ENCODE measurements at places on chromosomes 7 and 10. TPM values are rescaled to one million over a fixed set of nuclear protein-coding genes. Genes with fewer than 3 reads are reported as not detected.

DNA sequence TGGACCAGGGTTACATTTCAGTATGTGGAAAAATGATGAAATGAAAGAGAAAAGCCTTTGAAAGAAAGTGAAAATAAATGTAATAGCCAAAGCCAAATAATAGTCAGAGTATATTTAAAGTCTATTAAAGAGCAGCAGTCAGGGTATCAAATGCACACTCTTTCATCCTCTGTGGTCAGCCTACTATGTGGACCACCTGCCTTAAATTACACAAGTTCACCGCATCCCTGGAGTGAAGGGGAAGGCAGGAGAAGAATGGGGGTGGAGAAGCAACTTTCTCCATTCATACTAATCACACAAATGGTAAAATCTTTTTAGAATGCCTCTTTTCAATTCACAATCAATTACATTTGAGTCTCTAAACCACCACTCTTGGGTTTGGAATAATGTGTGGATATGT is 16.0 kb downstream of the TWIST1 start:
- DNase-seq, result no peak

GRCh38 chr10:26951650-26952049 is 90.9 kb upstream of the ABI1 start:
- DNase-seq, result no peak

DNA sequence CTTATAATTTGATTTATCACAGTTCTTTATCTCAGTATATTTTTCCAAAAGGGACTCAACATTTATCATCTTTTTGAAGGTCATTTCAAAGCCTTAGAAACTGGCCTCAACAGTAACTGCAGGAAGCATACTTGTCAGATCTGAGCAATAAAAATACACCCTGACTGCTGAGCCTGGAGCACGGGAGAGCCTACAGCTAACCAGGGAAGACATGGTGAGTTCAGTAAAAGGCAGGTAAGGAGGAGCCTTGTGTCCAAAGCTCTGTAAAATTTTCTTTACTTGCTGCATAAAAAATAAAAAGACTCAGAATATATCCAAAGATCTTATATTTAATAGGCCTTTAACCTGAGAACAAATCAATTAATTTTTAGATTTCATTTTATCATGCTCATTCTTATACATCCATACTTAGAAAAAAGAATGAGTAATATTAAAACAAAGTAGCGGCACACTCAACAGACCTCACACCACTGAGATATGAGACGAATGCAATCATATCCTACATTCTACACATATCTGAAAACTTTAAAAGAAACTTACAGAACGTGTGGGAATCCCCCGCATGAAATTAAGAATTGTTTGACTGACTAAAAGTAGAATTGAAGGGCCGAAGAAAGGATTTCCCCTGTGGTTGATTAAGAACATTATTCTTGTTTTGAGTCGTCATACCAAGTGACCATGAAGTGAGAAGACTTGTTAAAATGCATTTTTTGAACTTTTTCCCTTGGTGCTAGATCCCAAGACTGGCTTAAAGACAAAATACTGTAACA is 296.4 kb upstream of the MKLN1 start:
- no peak for DNase-seq

GRCh38 chr7:71132377-71133231 is 660 bp downstream of the GALNT17 start:
- peak; percentile 33 for DNase-seq

GRCh38 chr7:44269417-44269816 is 56.0 kb downstream of the CAMK2B start:
- no peak for DNase-seq

DNA sequence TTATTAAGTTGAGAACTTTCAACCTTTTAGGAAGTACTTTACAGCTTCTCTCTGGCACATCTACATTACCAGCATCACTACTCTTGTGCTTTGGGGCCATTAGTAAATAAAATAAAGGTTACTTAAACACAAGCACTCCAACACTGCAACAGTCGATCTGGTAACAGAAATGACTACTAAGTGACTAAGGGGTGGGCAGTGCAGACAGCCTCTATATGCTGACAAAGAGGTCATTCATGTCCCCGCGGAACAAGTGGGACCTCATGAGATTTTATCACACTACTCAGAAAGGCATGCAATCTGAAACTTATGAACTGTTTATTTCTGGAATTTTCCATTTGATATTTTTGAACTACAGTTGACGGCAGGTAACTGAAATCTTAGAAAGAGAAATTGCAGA is 111.3 kb upstream of the DNAJB12 start:
- DNase-seq, result peak; percentile 21

ERCC6 gene
- 27.2 TPM for total RNA-seq

GRCh38 chr10:101856626-101857025 is 13.0 kb upstream of the KCNIP2 start:
- DNase-seq, result no peak

- no peak for DNase-seq
Observed at GRCh38 chr7:94971051-94971867, 63.9 kb downstream of the PPP1R9A start.

CRPPA gene
- 8.6 TPM for total RNA-seq

GRCh38 chr10:101070098-101070497 is 8.3 kb downstream of the KAZALD1 start:
- no peak for DNase-seq

GRCh38 chr7:35277359-35277758 is 23.5 kb upstream of the TBX20 start:
- DNase-seq, result no peak

DNA sequence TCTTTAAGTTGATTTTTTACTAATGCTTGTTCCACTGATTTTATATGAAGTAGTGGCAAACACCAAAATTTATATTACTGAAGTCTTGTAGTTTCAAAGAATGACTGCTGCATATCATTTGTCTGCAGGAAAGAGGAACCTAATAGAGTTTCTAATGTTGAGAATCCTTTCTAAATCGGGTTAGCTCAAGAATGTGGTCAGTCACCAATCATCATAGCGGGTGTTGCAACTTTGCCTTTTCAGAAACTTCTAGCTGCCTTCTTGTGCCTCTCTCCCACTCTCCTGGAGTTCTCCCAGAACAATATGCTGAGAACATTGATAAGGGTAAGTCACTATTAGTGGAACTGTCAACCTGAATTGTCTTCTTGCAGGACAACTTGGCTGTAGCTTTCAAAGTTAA is 524.8 kb upstream of the SORCS1 start:
- no peak for DNase-seq

- peak; percentile 19 for DNase-seq
Observed at GRCh38 chr7:157613575-157614322, 276.9 kb downstream of the DNAJB6 start.

CDC14C gene
- not detected for total RNA-seq

GRCh38 chr7:32577421-32577820 is 82.1 kb downstream of the AVL9 start:
- DNase-seq, result no peak

DNA sequence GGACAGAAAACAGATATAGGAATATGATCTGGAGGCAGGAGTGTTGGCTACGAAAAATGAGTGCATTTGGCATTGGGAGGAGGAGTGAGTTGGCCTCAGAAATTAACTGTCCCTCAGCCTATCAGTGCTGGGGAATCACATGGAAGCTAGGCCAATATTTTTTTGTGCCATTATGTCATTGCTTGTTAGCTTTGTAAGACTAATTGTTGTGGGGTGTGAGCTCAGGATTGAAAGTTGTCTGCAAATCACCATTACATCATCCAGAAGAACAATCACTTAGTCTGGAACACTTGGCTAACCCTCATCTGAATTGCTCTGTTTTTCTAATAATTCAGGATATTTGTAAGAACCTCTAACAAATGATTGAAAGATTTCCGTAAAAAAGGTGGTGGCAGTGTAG is 45.2 kb upstream of the SEMA3D start:
- no peak for DNase-seq

DNA sequence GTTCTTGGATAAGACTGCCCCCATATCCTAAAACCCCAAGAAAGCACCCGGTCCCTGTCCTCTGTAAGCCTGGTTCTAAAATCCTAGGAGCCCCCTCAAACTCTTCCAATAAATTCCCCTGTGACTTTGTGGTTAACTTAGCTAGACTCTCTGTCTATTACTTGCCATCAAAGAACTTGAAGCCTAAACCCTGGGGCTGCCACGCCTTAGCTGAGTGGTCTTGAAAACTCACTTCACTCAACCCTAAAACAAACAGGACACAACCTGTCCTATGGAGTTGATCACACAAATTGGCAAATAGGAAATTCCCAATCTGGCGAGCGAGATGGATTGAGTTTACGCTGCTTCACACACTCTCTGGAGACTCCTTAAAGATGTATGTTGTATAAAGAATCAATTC is 191.4 kb upstream of the SVIL start:
- no peak for DNase-seq

FKBP9 gene
- 118 TPM for total RNA-seq

ASB10 gene
- total RNA-seq, result not detected

DNA sequence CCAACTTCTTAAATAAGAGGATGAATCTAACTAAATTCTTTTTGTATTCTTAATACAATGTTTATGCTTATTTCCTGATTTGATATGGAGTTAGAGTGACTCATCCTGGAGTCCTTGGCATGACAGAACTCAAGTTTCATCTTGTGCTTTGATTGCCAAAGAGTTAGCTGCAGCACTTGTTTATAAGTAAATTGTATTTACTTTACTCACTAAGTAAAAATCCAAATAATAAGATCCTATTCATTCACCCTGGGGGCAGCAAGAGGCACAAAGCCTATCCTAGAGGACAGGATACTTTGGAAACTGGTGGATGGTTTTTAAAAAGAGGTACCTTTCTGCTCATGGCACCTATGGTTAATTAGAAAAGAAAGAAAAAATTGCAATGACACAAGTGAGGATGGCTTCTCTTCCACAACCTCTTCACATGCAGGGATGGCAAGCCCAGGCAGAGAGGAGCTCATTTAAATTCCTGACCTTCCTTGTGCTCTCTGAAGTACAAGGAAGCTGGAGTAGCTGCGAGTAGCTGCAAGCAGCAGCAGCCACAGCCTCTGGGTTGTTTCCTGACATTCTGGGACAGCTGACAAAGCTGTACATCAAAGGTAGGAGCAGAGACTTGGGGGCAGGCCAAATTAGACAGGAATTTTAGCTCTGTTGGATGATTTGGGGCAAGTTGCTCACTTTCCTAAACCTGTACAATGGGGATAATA is 28.5 kb upstream of the CROT start:
- DNase-seq, result no peak

- DNase-seq, result peak; percentile 34
Observed at GRCh38 chr10:133134411-133135115, 25.5 kb upstream of the KNDC1 start.

DNA sequence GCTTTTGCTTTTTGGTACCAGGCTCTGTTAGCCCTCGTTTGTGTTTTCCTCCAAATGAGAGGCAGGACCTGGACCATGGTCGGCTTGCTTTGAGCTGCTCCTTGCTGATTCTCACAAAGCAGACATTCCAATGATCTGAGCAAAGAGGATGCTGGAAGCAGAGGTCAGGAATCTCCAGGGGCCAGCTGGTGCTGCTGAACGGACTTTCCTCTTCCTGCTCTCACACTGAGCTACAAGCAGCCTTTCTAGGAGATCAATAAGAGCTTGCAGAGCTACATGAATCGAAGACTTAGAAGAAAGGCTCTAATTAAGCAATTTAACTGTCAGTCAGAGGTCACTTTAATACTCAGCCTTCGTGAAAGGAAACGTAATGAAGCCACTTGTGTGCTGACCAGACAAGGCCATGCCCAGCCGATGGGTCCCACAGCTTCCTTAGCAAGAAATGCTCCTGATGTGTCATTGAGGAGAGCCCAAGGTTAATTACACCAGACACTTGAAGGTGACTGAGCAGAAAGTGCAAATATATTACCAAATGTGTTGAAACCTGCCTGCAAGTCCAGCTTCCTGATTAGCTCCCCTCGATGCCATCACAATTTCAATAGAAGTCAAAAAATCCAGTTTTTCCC is 151.3 kb upstream of the RSU1 start:
- peak; percentile 71 for DNase-seq

GRCh38 chr7:128352153-128352537 is 8.4 kb upstream of the RBM28 start:
- peak; percentile 50 for DNase-seq

DNA sequence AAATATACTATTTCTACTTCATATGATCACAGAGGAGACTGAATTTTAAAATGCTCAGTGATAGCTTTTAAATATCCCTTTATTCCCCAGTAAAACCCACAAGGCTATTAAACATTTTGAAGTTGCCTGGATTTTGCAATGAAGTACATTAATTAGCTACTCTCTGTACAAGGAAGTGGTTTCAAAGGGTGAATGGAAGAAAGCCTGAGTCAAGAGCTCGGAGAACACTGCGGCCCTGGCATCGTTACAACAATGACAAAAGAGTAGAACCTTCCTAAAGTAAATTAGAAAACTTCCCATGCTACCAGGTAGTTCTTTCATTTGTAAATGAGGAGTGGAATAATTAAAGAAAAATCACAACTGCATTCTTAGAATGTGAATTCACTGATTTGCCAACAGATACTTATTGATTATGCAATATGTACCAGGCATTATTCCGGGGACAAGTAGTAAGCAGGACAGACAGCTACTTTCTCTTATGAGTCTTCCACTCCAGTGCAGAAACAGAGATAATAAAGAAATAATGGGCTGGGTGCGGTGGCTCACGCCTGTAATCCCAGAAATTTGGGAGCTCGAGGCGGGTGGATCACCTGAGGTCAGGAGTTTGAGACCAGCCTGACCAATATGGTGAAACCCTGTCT is 63.0 kb downstream of the ZNF22 start:
- DNase-seq, result no peak

CABCOCO1 gene
- total RNA-seq, result 8.6 TPM

FAM24B gene
- 3.0 TPM for total RNA-seq

GRCh38 chr10:83545901-83546391 is 593.4 kb upstream of the GHITM start:
- peak; percentile 37 for DNase-seq

DNA sequence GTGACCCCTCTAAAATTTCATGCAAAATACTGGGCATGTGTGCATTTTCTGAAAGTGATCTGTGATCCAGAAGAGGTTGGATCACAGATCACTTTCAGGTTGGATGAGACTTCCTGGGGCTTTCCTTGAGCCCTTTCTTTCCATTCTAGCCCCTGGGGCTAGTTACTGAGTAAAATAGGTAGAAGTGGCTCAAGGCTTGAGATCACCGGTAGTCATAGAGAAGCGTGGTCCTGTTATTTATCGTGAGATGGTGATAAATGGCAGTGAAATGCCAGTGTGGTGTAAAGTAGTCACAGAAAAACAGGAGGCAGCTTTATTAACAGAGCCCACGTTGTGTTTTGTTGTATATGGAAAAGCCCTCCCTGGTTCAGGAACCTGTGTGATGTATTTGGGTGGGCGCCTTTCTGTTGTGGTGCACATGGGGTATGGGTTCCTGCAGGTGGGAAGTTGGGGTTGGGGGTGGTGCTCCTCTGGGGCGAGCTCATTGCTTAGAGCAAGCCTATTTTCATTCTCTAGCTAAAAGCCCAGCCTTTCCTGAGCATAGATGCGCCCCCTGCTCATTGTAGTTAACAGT is 34.0 kb upstream of the SH2D4B start:
- no peak for DNase-seq
